ENCODE measurements at places on chromosomes 2 and 18. TPM values are rescaled to one million over a fixed set of nuclear protein-coding genes. Genes with fewer than 3 reads are reported as not detected.

Gene GKN2
- total RNA-seq, result not detected

Gene MSH2
- total RNA-seq, result 44.3 TPM

Gene ZNF513
- 9.4 TPM for total RNA-seq

Gene HOXD10
- 0.62 TPM for total RNA-seq

Gene FBXO41
- 0.41 TPM for total RNA-seq

Gene INHBB
- total RNA-seq, result 2.8 TPM

Gene KATNAL2
- total RNA-seq, result 4.7 TPM

Gene TMEM169
- total RNA-seq, result 1.4 TPM

Gene SERPINB8
- total RNA-seq, result 4.6 TPM

Gene CYTIP
- 1.7 TPM for total RNA-seq

Gene UGT1A6
- 9.6 TPM for total RNA-seq

Gene GMCL1
- 14.9 TPM for total RNA-seq

Gene REG3A
- not detected for total RNA-seq

Gene ASXL2
- 12.2 TPM for total RNA-seq

Gene CD207
- not detected for total RNA-seq

Gene ALK
- 0.41 TPM for total RNA-seq

Gene ZAP70
- 3.7 TPM for total RNA-seq

Gene ZNF804A
- 0.41 TPM for total RNA-seq

Gene PRSS56
- total RNA-seq, result 0.82 TPM

Gene TNFAIP6
- total RNA-seq, result 10.8 TPM
